ENCODE measurements at places on chromosomes 12 and 14.

- DNase-seq: no peak
Observed at GRCh38 chr12:85688837-85689236, 147.4 kb downstream of the RASSF9 start.

GRCh38 chr12:30613119-30613830 is 82.4 kb downstream of the IPO8 start:
- no peak for DNase-seq

- DNase-seq: no peak
Observed at GRCh38 chr12:19484738-19485137, 45.4 kb downstream of the AEBP2 start.

DNA sequence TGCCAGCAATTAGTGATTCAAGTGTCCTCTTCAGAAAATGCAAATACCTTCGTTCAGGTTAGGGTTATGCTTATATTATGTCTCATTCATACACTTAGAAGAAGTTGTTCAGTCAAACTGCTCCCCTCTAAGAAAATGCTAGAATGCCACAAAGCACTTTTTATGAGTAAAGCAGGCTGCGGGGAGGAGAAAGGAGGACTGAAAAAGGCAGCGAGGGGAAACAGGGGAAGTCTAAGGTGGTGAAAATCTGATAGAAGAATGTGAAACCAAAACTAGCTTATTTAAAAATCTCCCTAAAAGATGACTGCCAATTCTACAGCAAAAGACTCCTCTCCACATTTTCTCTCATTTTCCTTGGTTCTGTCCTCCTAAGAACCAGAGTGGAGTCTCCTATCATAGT is 70.1 kb downstream of the PRKD1 start:
- no peak for DNase-seq

DNA sequence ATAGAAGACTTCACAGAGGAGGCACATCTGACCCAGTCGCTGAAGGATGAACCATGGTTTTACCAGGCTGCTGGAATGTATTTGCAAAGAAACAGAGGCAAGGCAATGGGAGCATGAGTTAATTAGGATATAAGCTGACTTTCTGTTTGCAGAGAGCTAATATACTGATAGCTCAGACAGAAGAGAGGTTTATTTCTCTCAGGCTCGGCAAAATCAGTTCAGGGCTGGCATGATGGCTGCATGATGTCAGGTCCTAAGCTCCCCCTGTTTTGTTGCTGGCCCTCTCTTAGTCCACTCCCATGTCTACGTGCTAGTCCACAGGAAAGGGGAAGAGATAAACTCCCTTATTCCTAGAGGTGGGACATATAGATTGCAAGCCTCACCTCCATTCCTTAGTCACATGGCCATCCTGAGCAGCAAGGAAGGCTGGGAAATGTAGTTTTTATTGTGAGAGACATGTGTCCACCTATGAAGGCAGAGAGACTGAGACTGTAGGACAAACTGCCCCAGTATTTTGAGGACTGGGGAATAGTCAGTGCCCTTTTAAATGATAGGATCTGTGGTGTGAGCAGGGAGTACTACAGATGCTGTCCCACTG is 224.5 kb downstream of the VRK1 start:
- DNase-seq: peak; percentile 47

GRCh38 chr12:34394211-34395055 is 372.1 kb downstream of the ALG10 start:
- DNase-seq: no peak

DNA sequence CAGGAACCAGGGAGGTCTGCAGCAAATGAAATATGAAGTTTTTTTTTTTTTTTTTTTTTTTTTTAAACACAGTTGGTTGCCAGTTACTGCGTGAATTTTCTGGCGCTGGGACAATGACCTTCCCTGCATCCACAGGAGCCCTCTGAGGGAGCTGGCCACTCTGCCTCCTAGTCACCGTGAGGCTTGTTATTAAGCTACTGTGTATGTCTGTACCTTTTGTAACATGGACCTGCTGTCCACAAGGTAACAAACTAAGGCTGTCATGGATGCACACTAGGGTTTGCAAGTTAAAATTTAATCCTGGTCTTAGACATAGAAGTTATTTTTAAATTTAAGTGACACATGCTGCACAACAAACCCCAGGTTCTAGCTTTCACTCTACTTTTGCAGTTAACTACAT is 211.0 kb downstream of the SSPN start:
- no peak for DNase-seq

DNA sequence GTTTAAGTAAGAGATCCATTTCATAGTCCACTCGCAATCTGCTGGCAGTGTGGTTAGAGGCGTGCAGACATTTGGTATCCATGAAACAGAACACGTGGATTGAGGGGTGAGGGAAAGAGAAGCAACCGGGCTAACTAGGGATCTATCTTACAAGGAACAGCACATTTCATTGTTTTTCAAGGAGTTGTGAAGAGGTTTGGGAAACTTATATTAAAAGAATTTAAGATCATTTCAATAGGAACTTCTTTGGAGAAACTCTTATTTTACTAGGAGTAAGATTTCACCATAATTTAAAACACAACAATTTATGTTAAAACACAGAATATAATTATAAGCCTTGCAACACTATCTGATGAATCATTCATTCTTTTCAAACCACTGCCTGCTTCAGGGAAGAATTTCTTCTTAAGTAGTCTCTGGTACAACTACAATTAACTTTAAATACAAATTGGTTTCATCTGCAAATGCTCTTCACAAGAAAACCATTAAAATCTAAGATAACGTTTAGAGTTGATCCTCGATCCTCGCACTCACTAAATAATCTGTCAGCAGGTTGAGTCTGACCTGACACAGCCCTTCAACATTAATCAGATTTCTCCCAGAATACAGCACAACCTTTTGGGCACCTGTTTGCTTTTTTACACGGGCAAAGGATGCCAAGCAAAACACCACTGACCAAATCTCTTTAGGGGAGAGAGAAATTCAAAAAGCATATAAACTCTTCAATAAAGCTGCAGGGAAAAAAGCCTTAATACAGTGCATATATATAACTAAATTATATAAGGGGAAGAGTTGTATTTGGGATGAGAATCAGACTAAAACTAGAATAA is 27.3 kb downstream of the PPTC7 start:
- DNase-seq: no peak

- no peak for DNase-seq
Observed at GRCh38 chr12:119693511-119693910, 25.6 kb downstream of the PRKAB1 start.

DNA sequence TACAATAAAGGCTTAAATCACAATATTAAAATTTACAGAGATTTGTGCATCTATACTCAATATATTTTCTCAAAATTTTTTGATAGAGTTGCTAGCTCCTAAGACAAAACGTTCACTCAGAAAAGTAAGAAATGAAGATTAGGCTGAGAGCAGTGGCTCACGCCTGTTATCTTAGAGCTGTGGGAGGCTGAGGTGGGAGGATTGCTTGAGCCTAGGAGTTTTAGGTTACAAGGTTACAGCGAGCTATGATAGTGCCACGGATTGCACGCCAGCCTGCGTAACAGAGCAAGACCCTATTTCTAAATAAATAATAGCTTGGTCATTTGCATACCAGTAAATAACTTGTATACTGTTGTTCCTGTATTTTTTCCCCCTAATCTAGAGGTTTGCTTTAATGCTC is 35.0 kb upstream of the CFL2 start:
- no peak for DNase-seq

DNA sequence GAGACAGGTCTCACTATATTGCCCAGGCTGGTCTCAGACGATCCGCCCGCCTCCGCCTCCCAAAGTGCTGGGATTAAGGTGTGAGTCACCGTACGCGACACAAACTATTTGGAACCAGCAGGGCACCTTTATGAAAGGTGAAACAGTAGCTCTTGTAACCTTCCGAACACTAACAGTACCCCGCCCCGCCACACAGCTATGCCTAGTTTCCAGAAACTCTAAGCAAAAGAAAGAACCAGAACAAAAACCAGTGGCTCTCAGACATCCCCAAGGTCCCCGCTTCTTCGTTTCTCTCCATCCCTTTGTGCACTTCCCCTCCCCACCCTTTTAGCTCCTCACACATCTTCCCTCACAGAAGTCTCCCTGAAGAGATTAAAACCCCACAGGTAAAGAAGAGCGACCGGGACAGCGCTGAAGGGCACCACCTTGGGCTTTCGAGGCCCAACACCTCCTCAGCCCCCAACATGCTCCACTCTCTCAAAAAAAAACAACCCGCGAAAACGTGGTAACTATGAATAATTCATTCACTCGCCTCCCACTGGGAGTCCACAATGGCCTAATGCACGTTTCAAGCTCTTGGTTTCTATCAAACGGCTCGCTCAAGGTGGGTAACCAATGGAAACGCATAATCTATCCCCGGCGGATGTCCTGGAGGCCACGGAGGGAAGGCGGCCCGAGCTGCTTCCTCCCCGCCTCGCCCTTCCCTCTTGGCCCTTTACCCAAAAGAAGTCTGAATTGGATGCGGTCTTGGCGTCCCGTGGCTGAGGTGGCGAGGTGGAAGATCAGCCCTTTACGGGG is 877 bp downstream of the BAG5 start:
- DNase-seq: peak; percentile 58

DNA sequence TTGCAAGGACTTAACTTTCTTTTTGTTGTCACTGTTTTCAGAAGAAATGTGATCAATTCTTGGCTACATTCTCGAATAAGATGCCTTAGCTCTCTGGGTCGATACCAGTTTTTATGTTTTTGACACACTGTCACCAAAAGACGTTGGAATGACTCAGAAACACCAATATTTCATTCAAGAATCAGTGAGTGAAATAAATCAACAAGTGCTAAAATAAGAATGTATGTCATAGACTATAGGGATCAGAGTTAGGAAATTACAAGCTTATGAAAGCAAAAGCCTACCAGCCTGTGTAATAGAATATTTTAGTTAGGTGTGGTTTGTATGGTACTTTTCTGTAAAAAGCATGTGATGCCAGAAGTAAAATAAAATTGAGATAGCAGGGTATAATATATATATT is 17.8 kb downstream of the PPHLN1 start:
- no peak for DNase-seq

GRCh38 chr12:106049105-106049504 is 89.6 kb downstream of the NUAK1 start:
- no peak for DNase-seq

GRCh38 chr14:49755378-49755777 is 12.6 kb upstream of the KLHDC2 start:
- no peak for DNase-seq

DNA sequence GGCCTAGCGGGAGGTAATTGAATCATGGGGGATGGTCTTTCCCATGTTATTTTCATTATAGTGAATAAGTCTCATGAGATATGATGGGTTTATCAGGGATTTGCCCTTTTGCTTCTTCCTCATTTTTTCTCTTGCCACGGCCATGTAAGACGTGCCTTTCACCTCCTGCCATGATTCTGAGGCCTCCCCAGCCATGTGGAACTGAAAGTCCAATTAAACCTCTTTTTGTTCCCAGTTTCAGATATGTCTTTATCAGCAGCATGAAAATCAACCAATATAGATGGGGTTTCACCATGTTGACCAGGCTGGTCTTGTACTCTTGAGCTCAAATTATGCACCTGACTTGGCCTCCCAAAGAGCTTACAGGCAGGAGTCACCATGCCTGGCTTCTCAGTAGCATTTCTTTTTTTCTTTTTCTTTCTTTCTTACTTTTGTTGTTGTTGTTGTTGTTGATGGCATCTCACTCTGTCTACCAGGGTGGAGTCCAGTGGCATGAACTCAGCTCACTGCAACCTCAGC is 33.2 kb downstream of the TSPAN19 start:
- DNase-seq: no peak

DNA sequence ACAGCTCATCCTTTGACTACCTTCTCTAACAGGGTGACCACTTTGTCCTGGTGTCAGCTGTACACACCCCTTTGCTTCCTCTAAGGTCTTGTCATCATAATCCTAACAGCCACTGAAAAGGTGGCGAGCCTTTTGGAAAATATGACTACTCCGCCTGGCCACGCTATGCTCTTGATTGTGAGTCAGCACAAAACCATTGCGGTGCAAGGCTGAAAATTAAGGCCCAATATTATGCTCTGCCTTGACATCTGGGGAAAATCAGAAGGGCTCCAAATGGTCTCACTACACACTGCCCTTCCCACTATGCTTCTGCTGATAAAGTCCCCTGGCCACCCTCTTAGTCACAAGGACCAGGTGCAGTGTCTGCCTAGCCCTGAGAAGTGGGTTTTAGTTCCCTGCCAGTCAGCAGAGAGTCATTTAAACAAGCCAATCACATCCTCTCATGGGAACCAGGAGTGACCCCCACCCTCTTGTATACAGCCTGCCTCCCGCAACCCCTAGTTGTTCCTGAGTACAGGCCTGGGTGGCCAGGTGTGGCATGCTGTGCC is 34.3 kb downstream of the FGD6 start:
- DNase-seq: no peak

GRCh38 chr12:67459173-67459572 is 189.4 kb upstream of the DYRK2 start:
- DNase-seq: no peak

- no peak for DNase-seq
Observed at GRCh38 chr12:88553941-88554658, 26.2 kb downstream of the KITLG start.

DNA sequence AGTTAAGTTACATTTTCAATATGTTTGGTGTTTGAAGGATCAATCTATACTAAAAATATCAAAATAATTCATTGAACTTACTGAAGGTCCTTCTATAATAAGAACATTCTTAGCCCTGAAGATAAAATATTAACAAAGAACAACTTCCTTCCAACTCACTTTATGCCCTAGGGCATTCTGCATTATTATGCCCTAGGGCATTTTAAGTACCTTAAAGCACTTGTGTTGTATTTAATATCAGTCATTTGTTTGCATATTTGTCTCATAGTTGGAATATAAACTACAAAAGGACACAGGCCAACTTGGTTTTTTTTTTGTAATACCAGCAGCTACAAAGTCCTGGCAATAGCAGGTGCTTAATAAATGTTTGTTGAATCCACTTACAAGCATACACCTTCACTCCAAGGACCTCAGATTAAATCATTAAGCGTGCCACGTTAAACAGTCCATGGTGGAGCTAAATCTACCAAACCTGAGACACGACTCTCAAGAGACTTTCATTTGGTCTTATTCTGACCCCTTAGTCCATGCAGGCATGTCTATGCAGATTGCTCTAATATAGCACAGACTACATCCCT is 50.7 kb downstream of the EPS8 start:
- no peak for DNase-seq

GRCh38 chr14:42470427-42470719 is 863.7 kb downstream of the LRFN5 start:
- no peak for DNase-seq

GRCh38 chr12:131147894-131148293 is 194.2 kb downstream of the ADGRD1 start:
- no peak for DNase-seq

- no peak for DNase-seq
Observed at GRCh38 chr14:78710963-78711362, 540.8 kb downstream of the NRXN3 start.

DNA sequence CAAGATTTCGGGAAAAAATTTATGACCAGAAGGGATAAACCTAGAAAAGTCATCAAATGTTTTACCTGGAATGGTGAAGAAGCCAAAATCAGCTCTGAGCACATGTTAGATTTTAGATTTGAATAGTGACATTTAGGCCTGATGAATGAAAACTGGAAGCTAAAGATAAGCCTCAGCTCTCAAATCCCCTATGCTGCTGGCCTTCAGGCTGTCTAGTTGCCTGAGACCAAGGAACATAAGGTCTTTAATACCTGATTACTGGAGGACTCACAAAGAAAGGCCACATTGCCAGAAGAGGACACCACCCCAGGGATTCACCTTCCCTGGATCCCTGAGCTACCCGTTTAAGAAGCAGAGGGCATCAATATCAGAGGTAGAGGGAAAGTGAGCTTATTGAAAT is 56.6 kb downstream of the BCL2L14 start:
- DNase-seq: no peak

GRCh38 chr14:54686219-54686870 is 119.4 kb downstream of the SAMD4A start:
- no peak for DNase-seq
